ENCODE measurements at places on chromosomes 13 and 19.

- no peak for DNase-seq
These were observed 226.3 kb downstream of the DLEU7 start for GRCh38 chr13:50617134-50617721.

DNA sequence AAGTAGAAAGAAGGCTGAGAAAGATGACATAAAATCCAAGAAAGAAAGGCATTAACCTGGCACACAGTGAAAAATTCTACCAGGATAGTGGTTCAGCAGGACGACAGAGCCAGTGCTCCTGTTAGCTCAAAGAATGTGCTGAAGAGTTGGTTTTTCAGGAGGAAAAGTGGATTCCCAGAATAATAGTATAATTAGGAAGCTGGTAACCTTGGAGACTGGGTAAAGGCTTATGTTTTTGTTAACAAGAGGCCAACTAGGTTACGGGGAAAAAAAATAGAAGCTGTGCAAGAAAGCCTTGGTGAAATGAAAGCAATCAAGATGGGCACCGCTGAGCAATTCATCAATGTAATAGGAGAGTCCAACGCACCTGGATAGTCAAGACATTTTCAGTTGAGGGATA is 54.7 kb downstream of the SLC15A1 start:
- no peak for DNase-seq

- DNase-seq, result no peak
These were observed 45.0 kb downstream of the FLT3 start for GRCh38 chr13:28055357-28055756.

GRCh38 chr19:10388957-10389356 is 8.6 kb upstream of the TYK2 start:
- DNase-seq, result no peak

GRCh38 chr19:16676101-16676798 is 15.3 kb downstream of the TMEM38A start:
- no peak for DNase-seq

- DNase-seq, result no peak
These were observed 144.6 kb downstream of the NBEA start for GRCh38 chr13:35086667-35087066.

- DNase-seq, result no peak
These were observed 290.9 kb upstream of the MAB21L1 start for GRCh38 chr13:35767256-35767976.

GRCh38 chr13:34458756-34459715 is 483.0 kb upstream of the NBEA start:
- DNase-seq, result no peak

DNA sequence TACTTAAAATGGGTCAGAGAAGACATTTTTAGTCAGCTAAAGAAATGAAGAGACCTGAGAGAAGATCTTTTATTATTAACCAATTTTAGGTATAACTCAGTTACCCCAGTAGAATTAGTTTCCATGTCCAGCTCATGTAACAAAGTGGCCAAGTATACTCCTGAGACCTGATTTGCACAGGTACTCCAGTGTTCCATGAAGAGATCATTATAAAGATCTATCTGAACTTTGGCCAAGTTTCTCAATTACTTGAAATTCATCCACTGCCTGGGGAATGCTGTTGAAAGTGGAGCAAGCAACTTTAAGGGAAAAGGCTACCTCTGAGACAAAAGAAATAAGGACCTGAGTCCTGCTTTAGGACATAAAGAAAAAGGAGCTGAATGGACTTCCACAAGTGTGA is 47.0 kb downstream of the EDNRB start:
- no peak for DNase-seq

DNA sequence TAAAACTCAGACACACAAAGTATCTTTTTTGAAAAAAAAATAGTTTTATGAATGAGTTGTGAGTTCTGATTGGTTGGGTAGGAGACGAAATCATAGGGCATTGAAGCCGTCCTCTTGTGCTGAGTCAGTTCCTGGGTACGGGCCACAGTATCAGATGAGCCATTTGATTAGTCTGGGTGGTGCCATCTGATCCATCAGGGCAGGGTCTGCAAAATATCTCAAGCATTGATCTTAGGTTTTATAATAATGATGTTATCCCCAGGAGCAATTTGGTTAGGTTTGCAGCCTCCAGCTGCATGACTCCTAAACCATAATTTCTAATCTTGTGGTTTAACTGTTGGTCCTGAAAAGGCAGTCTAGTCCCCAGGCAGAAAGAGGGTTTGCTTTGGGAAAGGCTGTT is 1310.6 kb downstream of the SLITRK1 start:
- DNase-seq, result no peak

GRCh38 chr13:45040622-45041021 is 51.3 kb downstream of the GPALPP1 start:
- DNase-seq, result no peak

DNA sequence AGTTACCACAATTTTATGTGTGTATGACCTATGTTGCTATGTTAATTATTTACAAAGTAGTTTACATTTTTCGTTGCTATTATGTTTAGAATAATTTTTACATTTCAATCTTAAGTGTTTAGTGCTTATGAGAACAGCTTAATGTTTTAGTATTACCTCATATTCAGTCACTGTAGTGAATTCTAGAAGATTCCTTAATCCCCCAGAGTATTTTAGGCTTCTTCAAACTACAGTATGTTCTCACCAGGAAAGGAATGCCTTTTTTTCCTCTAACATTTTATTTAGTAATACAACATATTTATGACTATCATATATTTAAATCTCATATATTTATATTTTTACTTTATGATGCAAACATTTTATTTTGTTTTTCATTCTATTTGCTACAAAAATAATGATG is 612.1 kb upstream of the KLHL1 start:
- no peak for DNase-seq

DNA sequence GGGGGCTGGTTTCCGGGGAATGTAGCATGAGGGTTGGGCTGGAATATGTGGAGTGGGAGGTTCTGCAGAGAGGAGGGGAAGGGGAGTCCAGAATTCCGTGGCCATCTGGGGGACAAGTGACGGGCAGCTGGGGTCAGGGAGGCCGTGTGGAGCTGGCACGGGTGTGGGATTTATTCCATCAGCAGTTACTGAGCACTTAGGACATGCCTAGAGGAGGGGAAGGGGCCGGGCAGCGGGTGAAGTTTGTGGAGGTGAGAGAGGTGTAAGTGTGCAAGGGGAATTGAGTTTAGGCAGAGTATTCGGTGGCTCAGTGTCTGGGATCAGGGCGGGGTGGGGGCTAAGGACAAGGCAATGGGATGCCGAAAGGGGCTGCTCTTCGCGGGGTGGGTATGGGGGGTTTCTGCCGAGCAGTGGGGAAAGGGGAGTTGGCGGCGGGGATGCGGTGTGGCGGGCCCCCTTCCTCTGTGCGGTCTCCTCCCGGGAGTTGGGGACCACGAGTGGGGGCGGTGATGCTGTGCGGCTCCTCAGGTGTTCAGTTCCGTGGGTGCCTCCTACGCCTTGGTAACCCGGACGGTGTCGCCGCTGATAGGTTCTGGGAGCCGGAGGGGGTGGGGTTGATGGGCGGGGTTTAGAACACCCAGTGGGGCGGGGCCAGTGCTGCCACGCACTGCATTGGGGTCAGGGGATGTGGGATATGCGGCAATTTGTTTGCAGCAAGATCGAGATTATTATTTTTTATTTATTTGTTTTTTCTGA is 5.4 kb downstream of the CCDC61 start:
- no peak for DNase-seq

DNA sequence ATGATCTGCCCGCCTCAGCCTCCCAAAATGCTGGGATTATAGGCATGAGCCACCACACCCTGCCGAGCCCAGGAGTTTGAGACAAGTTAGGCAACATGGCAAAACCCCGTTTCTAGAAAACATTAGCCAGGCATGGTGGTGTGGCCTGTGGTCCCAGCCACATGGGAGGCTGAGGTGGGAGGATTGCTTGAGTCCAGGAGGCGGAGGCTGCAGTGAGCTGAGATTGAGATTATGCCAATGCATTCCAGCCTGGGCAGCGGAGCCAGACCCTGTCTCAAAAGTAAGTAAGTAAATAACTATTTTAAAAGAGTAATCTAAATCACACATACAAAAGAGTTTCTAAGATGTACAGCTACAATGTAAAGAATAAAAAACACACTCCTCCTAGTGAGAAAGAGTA is 41.9 kb downstream of the SKA3 start:
- DNase-seq, result no peak

DNA sequence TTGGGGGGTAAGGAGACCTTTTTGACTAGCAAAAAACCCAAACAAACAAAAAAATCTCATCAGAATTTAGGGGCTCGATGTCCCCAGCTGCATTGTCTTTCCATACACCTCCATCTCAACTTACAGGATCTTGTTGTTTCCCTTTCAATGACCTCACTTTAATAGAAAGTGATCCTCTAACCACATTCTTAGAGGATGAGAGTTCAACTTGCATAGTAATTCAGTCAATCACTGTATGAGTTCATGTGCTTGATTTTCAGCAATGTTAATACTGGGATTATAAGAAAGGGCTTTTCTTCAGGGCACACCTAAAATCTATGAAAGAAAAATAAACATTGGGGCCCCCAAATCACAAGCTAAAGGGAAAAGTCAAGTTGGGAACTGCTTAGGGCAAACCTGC is 1512.0 kb downstream of the SLITRK1 start:
- no peak for DNase-seq

DNA sequence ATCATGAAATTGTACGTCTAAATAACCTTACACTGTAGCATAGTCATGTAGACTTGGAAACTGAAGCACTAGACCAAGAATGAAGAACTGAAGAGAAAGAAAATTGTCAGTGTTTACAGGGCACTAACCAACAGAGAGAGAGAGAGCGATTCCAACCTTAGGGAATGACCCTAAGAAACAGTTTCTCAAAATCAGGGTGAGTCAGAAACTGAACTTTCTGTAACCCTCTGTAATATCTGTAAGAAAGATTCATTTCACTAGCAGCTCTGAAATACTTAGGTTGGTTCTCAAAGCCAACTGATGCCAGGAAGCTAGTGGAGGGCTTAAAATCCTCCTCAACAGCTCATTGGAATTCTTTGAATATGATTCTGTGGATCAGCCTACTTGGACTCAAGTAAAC is 936.9 kb downstream of the EFNB2 start:
- DNase-seq, result no peak

GRCh38 chr19:19329126-19329525 is 8.5 kb downstream of the MAU2 start:
- DNase-seq, result no peak

- DNase-seq, result no peak
These were observed 6.3 kb upstream of the ZNF69 start for GRCh38 chr19:11881151-11881800.

DNA sequence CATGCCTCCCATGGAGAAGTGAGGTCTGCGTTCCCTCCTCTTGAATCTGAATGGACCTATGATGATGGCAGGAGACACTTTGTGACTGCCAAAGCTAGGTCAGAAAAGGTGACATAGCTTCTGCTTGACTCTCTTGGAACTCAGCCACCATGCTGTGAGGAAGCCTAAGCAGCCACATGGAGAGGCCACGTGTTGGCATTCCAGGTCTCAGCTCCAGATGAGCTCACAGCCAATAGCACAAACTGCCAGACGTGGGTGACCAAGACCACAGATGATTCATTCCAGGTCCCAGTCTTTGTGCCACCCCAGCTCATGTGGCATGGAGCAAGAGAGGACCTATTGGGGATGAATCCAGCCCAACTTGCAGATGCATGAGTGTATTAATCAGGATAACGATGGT is 8.7 kb upstream of the GGACT start:
- no peak for DNase-seq

- no peak for DNase-seq
These were observed 104.7 kb upstream of the KL start for GRCh38 chr13:32911506-32911905.

- DNase-seq, result no peak
These were observed 25.7 kb downstream of the VRK3 start for GRCh38 chr19:49999371-50000010.

DNA sequence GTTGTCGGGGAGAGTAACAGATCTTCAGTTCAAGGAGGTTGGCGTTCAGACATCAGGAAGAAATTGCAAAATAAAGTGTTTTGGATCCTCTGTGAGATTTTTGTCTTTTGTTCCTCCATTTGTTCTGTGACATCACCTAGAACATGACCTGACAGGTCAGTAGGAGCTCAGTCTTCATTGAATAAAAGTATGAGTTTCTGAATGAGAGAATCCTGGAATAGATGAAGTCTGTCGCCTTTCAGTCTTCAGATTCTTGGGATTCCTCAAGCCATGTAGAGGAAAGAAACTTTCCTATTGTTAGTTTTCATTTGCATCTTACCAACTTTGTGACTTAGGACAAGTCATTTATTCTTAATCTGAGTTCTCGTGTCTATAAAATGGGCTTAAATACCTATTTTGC is 14.4 kb downstream of the ARHGAP35 start:
- DNase-seq, result no peak

GRCh38 chr19:36436531-36436930 is 18.1 kb upstream of the ZFP82 start:
- no peak for DNase-seq

GRCh38 chr13:95360464-95361097 is 59.3 kb upstream of the ABCC4 start:
- DNase-seq, result no peak

DNA sequence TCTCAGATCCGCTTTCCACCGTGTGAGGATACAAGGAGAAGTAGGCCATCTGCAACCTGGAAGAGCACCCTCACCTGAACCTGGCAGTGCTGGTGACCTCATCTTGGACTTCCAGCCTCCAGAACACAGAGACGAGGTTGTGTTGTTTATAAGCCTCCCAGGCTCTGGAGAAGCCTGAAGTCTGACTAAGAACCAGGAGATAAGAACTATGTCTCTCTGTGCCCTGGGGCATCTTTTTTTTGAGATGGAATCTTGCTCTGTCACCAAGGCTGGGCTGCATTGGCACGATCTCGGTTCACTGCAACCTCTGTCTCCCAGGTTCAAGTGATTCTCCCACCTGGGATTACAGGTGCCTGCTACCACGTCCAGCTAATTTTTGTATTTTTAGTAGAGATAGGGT is 14.5 kb downstream of the FCGBP start:
- no peak for DNase-seq

DNA sequence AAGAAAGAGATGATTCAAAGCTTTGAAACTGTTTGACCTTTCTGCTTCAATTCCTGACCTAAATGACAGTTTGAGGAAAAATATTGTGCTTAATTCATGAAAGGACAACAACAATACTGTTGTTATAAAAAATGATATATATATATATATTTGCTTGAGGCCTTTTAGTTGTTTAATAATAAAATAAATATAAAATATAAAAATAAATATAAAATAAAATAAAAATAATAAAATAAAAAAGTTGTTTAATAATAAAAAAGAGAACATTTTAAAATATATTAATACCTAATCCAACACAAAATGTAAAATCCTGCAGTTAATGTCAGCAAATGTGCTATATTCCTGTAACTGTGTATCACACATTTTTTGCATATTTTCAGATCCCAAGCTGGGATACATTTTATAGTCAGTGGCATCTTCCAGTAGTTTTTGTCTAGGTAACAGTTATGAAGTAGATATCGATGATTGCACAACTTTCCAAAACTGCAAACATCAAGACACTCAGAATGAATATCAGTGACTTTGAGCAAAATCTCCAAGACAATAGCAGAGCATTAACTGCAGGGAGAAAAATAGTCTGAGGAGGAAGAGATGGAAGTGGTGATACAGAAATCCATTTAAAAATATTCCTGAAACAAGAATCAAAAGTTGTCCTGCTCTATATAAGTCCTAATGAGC is 375.5 kb upstream of the KLHL1 start:
- DNase-seq, result no peak

All from cortex of kidney (tissue), 1 donor.